Thoracic aorta (tissue), 2 donors: ENCODE measurements at places on chromosomes 7 and 10.

DNA sequence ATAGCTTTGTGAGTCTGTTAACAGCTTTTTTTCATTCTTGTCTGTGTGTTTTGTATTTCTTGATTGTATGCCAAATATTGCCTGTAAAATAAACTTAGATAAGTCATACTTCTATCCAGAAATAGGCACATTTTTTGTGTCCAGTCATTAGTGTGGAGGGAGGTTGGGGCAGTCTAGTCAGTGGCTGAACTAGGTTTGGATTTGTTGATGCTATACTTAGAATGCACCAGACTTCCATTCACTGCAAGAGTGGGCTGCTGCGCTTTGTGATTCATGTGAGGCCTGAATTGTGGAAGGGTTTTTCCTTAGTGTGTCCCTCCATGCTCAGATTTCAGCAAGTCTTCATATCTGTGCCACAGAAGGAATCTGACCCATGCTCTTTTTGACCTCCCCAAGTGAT is 50.0 kb downstream of the TRUB1 start:
- DNase-seq, result no peak

- DNase-seq, result no peak
These were observed 111.9 kb downstream of the GPAM start for GRCh38 chr10:112071596-112072133.

- DNase-seq, result no peak
These were observed 104.7 kb downstream of the LSM5 start for GRCh38 chr7:32385316-32385956.

DNA sequence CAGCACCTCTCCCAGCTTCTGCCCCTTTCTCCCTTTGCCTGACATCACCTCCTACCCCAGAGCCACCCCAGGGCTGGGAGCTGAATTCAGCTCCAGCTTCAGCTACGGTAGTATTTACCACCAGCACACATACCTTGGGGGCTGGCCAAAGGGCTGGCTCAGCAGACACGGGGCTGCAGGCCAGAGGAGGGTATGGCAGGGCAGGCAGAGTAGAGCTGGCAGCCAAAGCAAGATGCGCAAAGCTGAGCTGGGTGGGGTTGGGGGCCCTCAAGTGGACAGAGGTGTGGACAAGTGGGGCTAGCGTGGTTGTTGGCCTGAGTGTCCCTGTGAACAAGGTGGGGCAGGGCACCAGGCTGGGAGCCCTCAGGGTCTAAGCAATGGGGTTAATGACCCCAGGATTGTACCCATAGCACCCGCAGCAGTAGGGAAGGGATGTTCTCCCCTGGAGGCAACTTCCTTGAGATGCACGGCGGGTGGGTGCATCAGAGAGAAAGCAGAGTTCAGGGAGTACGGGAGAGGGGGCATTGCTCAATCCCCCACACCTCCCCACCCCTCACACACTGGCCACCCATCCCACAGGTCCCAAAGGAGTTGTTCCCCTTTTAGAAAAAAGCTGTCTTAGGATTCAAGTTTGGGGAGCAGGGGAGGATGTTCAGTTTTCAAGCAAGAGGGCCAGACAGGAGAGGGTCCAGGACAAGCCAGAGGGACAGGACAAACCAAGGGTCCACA is 8.0 kb downstream of the VSIR start:
- DNase-seq, result no peak

DNA sequence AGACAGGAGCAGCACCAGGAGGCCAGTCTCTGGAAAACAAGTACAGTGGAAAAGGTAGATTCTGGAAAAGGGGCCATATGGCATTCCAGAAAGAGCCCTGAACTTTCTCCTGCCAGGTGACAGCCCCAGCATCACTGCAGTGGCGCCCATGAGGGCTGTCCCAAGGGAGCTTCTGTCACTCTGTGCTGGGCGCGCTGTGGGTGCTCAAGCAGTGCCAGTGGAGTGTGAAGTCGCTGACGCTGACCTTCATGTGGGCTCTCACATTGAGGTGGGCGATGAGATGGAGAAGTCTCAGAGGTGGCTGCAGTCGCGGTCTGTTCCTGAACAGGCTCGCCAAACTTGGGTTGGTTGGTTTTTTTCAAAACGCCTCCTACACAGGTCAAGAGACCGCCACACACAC is 38.2 kb downstream of the FKBP6 start:
- no peak for DNase-seq

GRCh38 chr10:43186150-43186549 is 47.9 kb downstream of the CSGALNACT2 start:
- no peak for DNase-seq

GRCh38 chr7:41048771-41049170 is 654.1 kb downstream of the INHBA start:
- no peak for DNase-seq

- no peak for DNase-seq
These were observed 26.1 kb upstream of the DNAJB6 start for GRCh38 chr7:157310676-157311185.

GRCh38 chr7:14242175-14242574 is 252.7 kb upstream of the ETV1 start:
- DNase-seq, result no peak

DNA sequence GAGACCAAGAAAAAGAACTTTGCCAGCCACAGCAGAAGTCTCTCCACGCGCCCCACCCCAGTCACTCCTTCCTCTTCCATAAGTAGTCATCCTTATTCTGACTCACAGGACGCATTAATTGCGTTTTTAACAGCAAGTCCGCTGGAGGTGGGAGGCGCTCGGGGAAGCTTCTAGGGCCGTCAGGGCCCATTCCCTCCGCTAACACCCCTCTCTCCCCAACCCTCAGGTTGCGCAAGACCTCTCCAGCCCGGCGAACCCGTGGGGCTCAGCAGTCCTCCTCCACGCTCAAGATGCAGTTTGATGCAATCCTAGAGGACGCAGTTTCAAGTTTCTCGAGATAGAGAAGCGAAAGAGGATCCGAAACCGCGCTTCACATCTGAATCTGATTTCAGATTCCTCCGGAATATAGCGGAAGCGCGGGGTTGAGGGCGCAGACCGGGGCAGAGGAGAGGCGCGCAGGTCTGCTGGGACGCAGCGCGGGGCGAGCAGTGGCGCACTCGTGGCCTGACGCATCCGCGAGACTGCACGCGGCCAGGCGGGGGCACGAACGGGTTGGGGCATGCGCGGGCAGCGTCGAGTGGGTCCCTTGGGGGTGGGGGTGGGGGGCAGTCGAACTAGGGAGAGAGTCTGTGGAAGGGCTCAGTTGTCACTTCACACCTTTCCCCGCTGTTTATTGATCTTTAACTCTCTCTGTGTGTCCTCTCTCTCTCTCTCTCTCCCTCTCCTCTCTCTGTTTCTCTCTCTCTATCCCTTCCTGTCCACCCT is 37.8 kb upstream of the PSAP start:
- peak; percentile 57 for DNase-seq

- DNase-seq, result no peak
These were observed 52.1 kb downstream of the ADRB1 start for GRCh38 chr10:114095559-114096337.

GRCh38 chr7:40760293-40760964 is 625.6 kb downstream of the SUGCT start:
- DNase-seq, result no peak

DNA sequence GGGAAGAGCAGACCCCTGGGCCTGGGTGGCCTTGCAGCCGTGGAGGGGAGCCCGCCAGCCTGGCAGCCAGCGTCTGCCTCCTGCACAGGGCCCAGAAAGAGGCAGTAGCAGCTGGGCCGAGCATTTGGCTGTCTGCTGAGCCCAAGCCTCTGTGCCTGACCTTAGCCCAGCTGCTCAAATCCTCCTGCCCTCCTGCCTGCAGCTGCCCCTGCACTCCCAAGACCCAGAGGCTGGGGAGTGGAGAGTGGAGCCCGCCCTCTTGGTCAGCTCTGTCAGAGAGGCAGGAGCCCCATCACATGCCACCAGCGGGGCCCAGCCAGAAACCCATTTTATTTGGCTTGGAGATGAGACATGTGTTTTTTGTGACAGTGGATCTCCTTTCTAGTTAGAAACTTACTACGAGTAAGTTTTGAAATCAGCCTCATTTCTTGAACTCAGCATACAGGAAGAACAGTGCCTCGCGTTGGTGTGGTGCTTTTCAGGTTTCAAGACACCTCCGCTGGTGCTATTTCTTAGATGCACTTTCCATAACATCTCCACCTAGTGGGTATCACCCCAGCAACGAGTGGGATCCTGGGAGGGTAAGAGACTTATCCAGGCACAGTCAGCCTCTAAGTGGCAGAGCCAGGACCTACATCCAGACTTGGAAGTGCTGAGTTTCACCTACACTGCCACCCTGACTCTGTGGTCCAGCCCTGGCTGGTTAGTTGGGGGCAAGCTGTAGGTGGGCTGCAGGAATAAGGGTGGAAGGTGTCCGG is 477.1 kb downstream of the RPS24 start:
- no peak for DNase-seq

GRCh38 chr7:72099784-72100183 is 312.4 kb downstream of the CALN1 start:
- DNase-seq, result no peak

DNA sequence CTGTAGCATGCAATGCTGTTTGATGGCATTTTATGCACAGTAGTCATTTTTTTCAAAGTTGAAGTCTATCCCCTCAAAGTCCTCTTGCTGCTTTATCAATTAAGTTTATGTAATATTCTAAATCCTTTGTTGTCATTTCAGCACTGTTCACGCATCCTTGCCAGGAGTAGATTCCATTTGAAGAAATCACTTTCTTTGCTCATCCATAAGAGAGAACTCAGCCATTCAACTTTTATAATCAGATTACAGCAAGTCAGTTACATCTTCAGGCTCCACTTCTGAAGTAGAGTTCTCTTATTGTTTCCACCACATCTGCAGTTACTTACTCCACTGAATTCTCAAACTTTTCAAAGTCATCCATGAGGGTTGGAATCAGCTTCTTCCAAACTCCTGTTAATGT is 32.3 kb downstream of the SDHAF3 start:
- no peak for DNase-seq

GRCh38 chr10:43084812-43085211 is 7.9 kb downstream of the RET start:
- DNase-seq, result no peak

- DNase-seq, result no peak
These were observed 8.1 kb downstream of the SDK1 start for GRCh38 chr7:3309140-3309539.

DNA sequence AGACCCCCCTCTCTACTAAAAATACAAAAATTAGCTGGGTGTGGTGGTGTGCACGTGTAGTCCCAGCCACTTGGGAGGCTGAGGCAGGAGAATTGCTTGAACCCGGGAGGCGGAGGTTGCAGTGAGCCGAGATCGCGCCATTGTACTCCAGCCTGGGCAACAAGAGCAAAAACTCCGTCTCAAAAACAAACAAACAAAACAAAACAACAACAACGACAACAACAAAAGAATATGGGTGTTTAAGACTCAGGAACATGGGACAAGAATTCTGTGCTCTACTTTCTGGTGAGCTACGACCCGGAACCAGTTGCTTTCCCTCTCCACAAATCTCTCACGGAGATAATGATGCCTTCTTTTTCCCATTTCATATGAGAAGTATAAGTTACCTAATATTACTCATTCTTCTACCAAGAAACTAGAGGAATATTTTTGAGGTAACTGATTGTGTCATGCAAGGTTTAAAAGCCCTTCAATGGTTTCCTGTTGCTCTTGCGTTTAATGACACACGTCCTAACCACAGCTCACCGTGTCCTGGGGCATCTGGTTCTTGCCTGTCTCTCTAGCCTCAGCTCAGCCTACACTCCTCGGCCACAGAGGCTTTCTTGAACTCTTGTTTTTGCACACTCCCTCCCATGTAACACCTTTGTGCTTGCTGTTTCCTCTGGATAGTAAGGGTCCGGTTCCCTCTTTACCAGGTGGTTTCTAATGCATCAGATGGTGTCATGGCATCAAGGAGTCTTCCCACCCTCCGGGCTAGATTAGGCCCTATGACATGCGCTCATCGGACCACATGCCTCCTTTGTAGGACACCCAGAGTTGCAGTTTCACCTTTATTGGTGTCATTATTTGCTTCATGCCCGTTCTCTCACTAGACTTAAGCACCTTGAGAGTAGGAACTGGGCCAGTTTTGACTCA is 67.5 kb downstream of the PFKFB3 start:
- no peak for DNase-seq

GRCh38 chr10:113485736-113486135 is 67.1 kb upstream of the HABP2 start:
- no peak for DNase-seq

DNA sequence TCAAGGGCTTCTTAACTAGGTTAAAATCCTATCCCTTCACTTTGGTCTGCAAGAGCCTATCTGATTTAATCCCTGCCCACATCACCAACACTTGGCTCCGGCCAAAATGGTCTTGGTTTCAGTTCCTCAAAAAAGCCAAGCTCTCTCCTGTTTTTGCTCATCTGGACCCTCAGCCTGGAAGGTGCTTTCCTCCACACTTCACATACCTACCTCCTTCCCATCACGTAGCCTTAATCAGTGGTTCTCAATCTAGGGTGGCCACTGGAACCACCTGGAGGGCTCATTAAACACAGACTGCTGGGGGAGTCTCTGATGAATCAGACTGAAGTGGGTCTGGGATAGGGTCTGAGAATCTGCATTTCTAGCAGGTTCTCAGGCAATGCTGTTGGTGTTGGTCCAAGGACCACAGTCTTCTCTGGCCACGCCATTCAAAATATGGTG is 227.0 kb upstream of the AOAH start:
- DNase-seq, result no peak

GRCh38 chr7:36653008-36653662 is 71.2 kb downstream of the AOAH start:
- DNase-seq, result no peak

DNA sequence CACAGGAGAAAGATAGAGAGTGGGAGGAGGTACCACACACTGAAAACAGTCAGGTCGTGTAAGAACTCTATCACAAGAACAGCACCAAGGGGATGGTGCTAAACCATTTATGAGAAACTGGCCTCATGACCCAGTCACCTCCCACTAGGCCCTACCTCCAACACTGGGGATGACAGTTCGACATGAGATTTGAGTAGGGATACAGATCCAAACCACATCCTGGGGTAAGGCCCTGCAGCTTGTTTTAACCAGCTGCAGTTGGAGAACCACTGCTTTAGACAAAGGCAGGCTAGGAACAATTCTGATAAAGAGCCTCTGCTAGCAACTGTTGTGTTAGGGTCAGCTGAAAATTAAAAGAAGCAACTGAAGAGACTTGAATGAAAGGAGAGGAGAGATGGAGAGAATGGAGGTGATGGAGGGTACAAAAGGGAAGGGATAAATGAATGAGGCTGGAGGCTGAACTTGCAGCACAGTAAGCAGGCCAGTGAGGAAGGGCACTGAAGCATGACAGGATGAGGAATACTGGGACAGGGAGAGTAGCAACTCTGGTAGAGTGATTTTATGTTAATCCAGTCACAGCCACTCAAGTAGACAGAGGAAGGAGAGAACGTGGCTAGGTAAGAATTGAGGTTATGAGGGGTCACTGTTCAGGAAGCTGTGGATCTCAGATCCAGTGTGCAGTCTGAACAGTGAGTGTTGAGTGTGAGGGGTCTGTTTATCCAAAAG is 23.6 kb downstream of the MEST start:
- no peak for DNase-seq

DNA sequence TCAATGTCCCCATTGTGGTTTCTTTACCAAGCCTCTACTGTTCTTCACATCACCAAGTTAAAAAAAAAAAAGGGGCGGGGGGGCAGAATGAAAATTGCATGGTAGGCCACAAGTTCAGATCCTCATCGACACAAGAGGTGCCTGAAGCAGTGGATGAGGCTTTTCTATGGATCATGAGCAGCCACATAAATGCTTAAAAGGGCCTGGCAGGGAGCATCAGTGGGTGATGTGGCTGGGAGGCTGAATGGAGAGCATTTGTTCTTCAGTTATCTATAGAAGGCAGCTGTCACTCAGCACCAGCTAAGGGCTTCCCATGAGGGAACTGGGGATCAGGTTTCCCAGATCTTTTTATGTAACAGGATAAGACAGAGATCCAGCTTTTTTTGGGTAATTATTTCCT is 117.9 kb downstream of the CFTR start:
- no peak for DNase-seq

GRCh38 chr10:80518143-80518806 is 19.4 kb upstream of the SH2D4B start:
- DNase-seq, result no peak
